ENCODE measurements at places on chromosomes 12 and 14.

DNA sequence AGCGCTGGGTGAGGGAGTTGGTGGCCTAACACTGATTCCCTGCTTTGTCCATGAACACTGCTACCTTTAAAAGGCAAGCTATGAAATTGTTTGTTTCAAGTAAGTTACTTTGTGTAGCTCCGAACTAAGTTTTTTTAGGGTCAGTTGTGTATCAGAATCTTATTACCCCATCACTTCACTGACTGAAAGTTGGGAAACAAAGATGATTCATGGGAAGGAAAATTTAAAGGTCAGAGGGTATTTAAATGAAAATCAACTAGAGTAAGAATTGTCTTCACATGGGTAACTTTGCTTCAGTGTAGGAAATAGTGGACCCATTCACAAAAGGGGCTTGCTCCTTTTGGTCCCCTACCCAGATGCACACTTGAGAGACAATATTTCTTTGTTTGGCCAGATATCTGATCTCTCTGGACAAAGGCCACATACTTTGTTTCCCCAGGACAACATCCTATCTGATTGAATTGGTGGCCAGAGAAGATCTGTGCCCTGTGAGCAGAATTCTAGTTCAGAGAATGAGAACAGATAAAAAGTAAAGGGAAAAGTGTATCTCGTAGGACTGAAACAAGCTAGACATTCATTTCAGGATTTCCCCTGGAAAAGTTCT is 53.5 kb downstream of the RAB35 start:
- DNase-seq, result no peak

DNA sequence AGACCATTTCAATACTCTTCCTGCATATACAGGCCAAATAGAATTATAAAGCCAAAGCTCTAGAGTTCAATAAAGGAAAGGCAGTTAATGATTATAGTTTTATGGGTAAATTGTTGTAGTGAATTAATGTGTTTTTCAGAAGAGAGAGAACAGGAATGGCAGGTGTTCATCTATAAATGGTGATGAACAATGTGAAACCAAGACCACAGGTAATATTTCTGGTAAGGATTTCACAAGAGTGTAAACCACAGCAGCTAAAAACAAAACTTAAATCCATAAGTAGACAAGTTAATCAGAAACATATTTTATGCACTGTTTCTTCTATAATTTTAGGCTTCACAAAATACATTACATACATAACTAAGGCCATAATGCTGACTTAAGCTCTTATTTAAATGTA is 204.4 kb downstream of the SYT1 start:
- no peak for DNase-seq

GRCh38 chr12:84756961-84757360 is 155.6 kb downstream of the SLC6A15 start:
- DNase-seq, result no peak

GRCh38 chr12:55723516-55724225 is 3.5 kb downstream of the RDH5 start:
- no peak for DNase-seq

- no peak for DNase-seq
Observed at GRCh38 chr12:106149096-106149784, 10.5 kb upstream of the NUAK1 start.

- DNase-seq, result no peak
Observed at GRCh38 chr12:3137268-3137781, 60.1 kb downstream of the TSPAN9 start.

GRCh38 chr12:1606021-1606622 is 11.7 kb upstream of the FBXL14 start:
- DNase-seq, result peak; percentile 14

DNA sequence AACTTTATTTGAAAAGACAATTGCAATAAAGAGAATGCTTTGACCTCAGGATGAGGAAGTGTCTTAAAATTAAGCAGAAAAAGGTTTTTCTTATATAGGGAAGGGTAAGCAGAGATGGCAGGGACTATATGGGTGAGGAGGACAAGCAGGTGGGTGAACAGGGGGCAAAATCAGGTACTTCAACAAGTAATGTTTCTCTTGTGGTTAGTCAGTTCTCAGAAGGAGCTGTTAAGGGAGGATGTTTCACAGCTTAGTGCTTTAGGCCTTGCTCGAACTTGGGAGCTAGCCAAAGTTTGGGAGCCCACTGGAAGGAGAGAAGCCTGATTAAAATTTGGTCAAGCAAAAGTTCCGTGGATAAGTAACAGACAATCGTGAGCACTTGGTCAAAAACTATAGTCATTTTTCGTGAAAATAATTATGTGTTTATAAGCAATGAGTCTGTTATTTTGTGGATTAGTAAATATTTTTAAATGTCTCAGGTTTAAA is 364.2 kb upstream of the TMPO start:
- DNase-seq, result no peak

DNA sequence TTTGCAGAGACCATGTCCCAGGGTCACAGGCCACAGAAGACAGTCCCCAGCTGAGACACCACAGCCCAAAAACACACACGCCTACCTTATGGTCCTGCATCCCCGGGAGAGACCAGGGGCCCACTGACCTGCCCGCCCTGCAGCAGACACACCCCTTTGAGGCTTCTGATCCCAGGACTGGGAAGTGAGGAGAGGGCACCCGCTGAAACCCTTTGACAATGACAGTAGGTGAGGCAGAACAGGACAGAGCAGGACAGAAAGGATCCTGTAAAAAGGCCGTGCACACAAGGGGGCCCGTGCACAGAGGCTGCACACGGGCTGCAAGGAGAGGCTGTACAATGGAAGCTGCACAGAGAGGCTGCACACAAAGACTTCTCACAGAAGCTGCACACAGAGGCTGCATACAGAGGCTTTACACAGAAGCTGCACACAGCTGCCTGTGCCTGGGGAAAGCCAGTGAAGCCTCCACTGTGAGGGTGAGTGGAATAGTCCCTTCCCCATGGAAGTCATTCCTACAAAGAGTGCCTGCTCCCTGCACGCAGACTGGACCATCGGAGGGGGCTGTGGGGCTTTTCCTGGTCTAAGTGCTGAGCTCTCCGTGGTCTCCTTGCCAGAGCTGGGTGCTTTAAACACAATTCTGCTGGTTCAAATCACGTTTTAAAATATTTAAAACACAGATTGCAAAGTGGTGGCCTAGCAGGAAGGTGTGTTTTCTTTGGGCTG is 16.6 kb upstream of the SFSWAP start:
- DNase-seq, result no peak

DNA sequence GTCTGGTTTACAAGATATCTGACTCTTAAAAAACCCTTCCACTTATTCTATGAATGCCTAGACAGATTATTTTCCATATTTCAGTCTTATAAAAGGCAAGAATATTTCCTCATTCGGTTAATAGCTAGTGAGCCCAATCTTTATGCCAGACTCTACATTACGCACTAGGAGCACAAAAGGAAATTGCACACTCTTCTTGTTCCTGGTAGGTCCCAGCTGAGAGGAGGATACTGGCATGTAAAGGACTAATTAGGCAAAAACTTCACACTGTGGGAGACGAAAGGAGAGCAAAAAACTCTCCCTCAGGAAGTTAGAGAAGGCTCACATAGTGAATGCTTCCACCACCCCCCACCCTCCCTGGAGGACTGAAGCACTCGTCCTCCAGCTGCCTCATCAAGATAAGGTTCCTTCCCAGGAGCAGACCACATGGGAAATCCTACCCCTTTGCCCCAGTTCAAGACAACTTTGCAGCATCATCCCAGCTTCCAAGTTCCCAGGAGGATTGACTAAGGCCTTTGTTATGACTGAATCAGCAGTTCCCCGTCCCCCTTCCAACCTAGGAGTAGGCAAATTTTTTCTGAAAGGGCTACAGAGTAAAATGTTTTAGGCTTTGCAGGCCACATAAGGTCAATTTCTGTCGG is 14.5 kb downstream of the CAPZA3 start:
- DNase-seq, result no peak

GRCh38 chr12:129530517-129530916 is 373.3 kb downstream of the TMEM132D start:
- no peak for DNase-seq

GRCh38 chr12:62748941-62749468 is 185.9 kb downstream of the PPM1H start:
- DNase-seq, result no peak

GRCh38 chr12:48441069-48441468 is 31.3 kb upstream of the ANP32D start:
- DNase-seq, result no peak

DNA sequence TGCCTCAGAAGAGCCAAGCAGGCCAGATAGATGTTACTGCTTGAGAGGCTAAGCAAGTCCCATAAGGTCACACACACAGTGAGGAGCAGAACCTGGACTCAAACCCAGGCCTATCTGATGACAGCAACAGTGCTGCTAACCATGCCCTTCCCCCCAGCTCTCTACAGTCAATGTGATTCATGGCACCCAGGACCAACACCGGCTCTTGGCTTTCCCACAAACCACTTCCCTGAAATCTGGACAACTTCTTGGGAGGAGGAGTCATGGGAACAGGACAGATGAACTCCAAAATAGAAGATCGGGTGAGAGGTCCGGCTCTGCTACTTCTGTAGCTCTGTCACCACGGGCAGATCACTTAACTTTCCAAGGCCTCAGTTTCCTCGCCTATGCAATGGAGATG is 716 bp upstream of the PTGDR start:
- DNase-seq, result no peak

GRCh38 chr14:72535485-72535884 is 358.4 kb downstream of the DPF3 start:
- no peak for DNase-seq

GRCh38 chr14:101183376-101184103 is 280.0 kb upstream of the RTL1 start:
- DNase-seq, result no peak

DNA sequence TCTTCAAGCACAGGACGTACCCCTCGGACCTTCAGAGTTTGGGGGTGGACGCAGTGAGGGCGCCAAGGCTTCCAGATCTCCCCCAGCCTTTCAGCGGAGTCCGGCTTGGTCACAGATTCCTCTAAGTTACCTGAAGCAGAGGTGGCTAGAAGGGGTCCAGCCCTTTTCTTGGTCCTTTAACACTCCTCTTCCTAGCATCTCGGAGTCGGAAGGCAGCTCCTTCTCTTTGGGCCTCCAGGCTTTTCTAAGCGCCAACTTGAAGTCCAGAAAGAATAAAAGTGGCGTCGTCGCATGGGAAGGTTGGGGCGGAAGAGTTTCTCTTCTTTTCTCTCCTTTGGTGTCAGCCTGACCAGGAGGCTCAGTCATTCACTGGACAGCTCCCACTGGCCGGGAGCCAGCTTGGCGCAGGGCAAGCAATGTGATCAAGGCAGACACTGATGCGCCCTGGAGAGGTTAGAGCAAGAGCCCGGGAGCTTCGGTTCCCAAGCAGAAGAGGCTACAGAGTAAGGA is 9.6 kb downstream of the OR6S1 start:
- no peak for DNase-seq

DNA sequence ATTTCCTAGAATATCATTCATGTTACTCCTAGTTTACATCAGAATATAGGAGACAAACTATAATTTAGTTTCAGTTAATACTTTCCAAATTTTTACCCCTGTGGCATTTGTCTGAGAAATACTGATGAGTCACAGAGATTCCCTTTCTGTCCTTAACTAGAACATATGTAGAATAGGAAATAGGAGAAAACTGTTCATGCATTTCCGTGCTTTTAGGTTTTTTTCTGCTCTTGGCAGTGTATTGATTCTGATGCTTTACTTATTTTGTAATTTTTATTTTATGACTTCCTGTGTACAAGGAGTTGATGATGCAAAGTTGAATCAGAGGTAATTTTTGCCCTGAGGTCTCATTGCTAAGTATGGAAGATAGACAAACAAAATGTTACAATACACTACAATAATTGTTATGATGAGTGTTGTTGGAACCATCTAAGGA is 23.0 kb downstream of the MNAT1 start:
- no peak for DNase-seq

DNA sequence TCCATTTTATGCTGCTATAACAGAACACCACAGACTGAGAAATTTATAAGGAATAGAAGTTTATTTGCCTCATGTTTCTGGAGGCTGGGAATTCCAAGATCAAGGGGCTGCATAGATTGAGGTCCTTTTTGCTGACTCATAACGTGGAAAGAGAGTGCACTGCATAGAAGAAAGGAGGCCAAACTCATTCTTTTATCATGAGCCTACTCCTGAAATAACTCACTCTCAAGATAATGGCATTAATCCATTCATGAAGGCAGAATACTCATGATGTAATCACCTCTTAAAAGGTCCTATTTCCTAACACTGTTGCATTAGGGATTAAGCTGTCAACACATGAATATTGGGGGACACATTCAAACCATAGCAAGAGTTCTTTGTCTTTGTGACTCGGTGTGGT is 60.0 kb upstream of the FBXO33 start:
- DNase-seq, result no peak

DNA sequence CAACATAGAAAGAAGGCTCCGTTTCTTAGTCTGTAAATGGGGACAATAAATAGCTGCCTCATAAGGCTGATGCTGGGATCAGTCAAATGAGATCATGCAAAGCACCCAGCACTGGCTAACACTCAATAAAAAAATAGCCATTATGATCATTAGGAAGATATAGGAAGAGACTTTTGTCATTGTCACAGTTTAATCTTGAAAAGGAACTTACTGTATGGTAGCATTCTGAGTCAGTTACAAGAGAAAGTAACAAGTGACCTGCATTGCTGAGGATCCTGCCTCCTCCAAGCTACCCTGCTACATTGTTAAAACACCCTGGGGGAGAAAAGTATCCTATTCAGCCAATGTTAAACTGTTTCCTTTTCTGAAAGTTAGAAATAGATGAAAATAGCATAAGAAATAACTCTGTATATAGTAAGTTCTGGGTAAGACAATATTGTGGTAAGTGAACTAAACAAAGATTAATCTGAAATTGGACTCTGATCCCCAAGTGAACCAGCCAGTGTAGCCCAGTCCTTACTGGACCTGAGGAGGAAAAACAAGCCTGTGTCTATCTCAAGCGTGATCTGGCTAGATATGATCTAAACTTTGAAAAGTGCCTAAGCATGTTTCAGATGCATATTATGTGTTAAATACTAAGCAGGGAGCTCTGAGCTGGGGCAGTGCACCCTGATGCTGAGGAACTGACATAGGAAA is 3.6 kb upstream of the NUDT4 start:
- DNase-seq, result no peak

GRCh38 chr12:3634348-3634747 is 118.6 kb downstream of the CRACR2A start:
- DNase-seq, result no peak

GRCh38 chr12:66648033-66648735 is 30.7 kb downstream of the GRIP1 start:
- no peak for DNase-seq

DNA sequence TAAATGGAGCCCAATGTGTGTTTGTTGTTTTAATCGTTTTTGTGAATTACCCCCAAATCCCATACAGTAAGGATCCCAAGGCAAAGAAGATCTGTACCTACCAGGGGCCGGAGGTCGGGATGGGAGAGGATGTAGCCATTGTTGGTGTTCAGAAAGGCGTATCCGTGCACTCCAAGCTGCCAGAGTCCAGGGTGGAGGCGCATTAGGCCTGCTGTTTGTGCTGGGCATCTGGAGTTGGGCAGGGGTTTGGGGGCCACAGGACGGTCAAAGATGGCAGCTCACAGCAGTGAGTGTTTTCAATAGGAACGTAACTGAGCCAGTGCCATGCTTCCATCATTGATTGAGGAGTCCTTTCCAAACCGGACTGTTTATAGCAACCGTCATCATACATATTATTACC is 40.2 kb downstream of the CACNA2D4 start:
- DNase-seq, result no peak

All from NCI-H1092 (cell line).